ENCODE measurements at places on chromosomes 13 and 19. TPM values are rescaled to one million over a fixed set of nuclear protein-coding genes. Genes with fewer than 3 reads are reported as not detected.
A peak's percentile ranks its signal among the peaks of the same experiment; 100 is the strongest.

ZFR2 gene
- total RNA-seq: not detected

DNA sequence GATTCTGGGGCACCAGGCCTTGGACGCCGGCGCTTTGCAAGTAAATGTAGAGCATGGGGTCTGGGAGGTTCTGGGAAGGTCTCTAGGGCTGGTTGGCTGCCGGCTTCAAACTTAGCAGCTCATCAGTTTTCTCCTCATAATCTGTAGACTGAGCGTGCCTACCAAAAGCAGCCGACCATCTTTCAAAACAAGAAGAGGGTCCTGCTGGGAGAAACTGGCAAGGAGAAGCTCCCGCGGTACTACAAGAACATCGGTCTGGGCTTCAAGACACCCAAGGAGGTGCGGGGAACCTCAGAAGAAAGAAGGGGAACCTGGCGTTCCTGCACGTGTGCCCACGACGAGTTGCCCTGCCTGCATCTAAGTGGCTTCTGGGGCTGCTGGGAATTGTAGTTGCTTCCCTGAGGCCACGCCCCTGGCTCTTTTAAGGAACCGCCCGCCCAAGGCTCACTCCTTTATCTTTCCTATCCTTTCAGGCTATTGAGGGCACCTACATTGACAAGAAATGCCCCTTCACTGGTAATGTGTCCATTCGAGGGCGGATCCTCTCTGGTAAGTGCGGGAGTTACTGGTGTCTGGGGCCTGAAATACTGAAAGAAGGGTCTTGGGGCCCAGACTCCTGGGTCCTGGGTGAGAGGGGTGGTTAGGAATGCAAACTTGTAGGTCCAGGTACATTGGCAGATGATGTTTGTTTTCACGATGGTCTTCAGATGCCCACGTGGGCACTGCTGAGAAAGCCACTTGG, 984 bp downstream of the RPS11 start:
- no peak for DNase-seq
- H3K4me3 ChIP-seq: peak overlapping the region; percentile 85
- H3K27ac ChIP-seq: peak overlapping the region; percentile 97
- H3K27me3 ChIP-seq: no peaks in the 10 kb centered on the region
- H3K36me3 ChIP-seq: peaks cover 19% of the 10 kb centered on the region

GRCh38 chr13:27039171-27039701, 132.4 kb downstream of the USP12 start:
- H3K27me3 ChIP-seq: no peaks in the 10 kb centered on the region
- DNase-seq: no peak
- H3K27ac ChIP-seq: peak overlapping the region; percentile 59
- H3K36me3 ChIP-seq: no peaks in the 10 kb centered on the region
- no peak overlapping the region for H3K4me3 ChIP-seq
- H3K4me1 ChIP-seq: peaks cover 77% of the 10 kb centered on the region

DNA sequence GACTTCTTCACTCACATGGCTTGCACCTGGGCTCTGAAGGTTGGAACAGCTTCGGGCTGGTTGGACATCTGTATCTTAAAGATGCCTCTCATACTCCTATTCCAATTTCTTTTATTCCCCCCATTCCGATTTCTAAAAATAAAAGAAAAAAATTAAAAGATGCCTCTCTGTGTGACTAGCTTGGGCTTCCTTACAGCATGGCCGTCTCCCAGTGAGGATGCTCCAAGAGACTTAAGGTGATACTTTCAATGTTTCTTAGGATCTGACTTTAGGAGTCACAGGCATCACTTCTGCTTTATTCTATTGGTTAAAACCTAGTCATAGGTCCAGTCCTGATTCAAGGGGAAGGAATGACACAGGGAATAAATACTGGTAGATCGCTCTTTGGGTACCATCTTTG, 9.9 kb upstream of the SULT2A1 start:
- no peaks in the 10 kb centered on the region for H3K4me1 ChIP-seq
- no peak overlapping the region for H3K4me3 ChIP-seq
- no peaks in the 10 kb centered on the region for H3K36me3 ChIP-seq
- peaks cover 4% of the 10 kb centered on the region for H3K27me3 ChIP-seq
- no peak for DNase-seq

GRCh38 chr19:2503521-2504109, 27.7 kb downstream of the GADD45B start:
- H3K4me3 ChIP-seq: no peak overlapping the region
- peaks cover 37% of the 10 kb centered on the region for H3K4me1 ChIP-seq
- H3K36me3 ChIP-seq: no peaks in the 10 kb centered on the region
- no peak for DNase-seq

CFD gene
- 17.9 TPM for total RNA-seq

ZNF579 gene
- total RNA-seq: 15.7 TPM

SPRED3 gene
- 4.6 TPM for total RNA-seq

CGB2 gene
- not detected for total RNA-seq

CYP2A7 gene
- total RNA-seq: not detected

All from chondrocyte (in vitro differentiated cells).